GM12892 (cell line): ENCODE measurements at places on chromosomes 2 and 18.

DNA sequence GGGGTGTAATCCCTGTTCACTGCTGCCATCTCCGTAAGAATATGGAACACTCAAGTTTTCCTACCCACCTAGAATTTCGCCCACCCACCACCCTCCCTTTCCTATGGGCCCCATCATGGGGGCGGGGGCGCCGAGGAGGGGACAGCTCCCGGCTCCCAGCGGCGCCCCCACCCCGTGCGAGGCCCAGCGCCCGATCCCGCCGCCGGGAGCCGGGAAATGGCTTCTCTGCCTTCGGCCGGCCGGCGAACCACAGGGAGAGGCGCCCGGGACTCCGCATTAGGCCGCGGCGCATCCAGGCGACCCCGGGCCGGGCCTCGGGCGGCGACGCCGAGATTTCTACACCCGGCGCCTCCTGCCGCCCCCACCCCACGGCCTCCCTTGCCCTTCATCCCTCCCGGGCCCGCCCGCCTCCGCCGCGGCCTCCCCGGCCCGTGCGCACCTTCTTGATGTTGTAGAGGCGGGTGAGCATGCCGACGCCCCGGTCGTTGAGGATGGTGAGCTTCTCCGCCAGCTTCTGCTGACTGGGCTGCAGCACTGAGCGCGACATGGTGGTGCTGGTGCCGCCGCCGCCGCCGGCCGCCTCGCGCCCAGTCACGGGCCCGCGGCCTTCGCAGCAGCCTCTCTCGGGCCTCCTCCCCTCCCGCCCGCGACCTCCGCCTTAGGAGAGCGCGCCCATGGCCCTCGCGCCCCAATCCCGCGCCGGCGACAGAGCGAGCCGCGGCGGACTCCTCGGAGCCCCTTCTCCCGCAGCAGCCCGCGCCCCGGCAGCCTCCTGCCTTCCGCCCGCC lies 510 bp downstream of the NCKAP1 start:
- no peak for DNase-seq

DNA sequence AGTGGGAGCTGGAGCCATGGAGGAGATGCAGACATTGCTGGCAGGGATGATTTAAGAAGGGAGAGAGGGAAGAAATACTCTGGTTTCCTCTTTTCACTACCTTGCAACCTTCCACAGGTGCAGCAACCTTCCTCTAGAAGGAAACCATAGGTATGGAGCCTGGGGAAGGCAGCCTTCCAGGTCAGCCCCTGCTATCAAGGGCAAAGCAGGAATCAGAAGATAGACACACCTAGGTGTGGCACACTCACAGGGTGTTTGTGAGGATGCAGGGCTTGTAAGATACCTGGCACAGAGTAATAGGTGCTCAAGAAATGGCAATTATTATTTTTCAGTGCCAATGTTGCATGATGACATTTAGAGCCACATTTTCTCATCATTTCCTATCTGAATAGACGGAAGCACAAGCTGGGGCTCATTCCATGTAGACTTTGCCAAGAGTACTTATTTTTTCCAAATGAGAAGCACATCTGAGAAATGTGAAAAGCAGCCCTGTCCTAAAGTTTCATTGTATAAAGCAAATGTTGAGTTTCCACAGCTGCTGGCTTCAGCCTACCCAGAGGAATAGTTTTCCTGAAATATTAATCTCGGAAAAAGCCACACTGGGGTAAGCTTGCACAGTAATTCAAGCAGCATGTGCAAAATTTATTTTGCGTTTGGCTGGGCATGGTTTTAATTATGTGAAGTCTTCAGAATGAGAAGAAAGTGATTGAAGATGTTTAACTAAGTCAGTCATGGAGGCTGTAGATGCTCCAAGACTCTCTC lies 20.6 kb downstream of the EVA1A start:
- no peak for DNase-seq

GRCh38 chr2:584863-585823 lies 92.1 kb downstream of the TMEM18 start:
- DNase-seq: no peak

- DNase-seq: no peak
These were observed 19.5 kb downstream of the LIPG start for GRCh38 chr18:49581371-49581770.

- DNase-seq: no peak
These were observed 95.9 kb upstream of the SPTBN1 start for GRCh38 chr2:54360055-54360792.

DNA sequence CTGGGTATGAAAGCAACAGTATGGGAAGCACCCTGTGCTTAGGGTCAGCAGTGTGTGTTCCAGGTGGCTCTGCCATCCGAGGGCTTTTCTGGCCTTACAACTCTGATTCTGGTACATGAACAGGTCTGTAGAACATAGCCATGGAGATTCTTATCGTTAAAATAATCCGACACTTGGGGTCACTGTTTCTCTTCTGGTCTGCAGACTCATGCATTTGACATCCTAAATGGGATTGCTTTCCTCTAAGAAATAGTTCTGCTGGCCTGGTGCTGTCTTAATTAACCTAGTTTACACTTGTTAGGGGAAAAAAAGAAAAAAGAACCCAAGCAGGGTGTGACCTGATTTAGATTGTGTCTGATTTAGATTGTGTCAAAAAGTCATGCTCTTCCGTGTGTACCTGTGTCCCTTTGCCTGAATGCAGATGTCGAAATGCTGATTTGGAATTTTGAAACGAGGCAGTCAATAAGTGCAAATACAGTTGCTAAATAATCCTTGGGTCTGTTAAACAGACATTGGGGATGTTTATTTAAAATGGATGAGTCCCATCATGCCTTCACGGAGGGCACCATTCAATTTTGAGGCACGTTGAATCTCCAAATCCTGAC lies 59.6 kb downstream of the TRPM8 start:
- DNase-seq: no peak
